ENCODE measurements at places on chromosomes 2 and 18.
A peak's percentile ranks its signal among the peaks of the same experiment; 100 is the strongest.

DNA sequence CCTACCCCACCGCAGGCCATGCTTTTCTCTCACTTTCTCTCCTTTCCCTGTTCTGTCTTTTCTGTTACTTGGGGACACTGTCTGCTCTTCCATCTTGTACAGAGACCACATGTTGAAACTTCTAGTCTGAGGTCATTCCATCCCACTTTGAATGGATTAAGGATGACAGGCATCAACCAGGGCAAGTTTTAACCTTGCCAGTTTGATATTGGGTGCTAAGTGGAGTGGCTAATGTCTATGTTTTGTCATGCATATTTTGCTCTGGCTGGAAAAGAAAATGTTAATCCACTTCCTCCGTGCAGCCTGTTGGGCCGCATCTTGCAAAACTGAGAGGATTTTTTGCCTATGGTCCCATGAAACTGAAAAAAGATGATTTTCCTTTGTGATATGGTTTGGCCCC, 205.5 kb upstream of the SESTD1 start:
- DNase-seq, result no peak

DNA sequence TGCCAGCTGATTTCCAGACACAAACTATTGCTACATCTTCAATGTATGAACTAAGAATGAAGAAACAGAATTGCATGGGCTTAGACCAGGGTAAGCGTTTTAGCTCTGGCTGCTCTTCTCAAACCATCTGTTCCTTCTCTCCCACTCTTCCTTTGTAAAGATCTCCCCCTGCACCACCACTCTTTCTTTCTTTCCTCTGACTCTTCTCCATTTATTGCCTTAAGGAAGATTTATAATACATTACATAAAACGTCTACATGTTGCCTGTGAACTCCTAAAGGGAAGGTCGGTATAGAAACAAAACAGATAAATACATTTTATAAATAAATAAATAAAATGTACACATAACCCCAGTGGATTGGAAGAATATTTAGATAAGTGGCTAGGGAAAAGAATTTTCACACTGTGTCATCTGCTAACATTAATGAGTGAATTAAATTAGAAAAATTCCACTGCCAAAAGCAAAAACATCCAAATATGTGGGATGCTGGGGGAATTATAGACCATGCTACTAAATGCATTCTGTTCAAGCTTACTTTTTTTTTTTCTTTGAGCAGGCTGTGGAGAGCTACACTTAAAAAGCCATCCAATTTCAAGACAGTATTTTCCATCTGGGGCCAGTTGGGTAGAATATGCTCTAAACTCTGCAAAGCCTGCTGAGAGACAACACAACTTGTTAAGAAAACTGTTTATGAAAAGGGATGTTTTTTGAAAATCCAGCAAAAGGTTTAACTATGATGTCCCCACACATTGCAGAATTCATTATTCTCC, 41.5 kb downstream of the NCKAP5 start:
- no peak for DNase-seq

GRCh38 chr18:28005164-28005563, 171.8 kb downstream of the CDH2 start:
- DNase-seq, result no peak

DNA sequence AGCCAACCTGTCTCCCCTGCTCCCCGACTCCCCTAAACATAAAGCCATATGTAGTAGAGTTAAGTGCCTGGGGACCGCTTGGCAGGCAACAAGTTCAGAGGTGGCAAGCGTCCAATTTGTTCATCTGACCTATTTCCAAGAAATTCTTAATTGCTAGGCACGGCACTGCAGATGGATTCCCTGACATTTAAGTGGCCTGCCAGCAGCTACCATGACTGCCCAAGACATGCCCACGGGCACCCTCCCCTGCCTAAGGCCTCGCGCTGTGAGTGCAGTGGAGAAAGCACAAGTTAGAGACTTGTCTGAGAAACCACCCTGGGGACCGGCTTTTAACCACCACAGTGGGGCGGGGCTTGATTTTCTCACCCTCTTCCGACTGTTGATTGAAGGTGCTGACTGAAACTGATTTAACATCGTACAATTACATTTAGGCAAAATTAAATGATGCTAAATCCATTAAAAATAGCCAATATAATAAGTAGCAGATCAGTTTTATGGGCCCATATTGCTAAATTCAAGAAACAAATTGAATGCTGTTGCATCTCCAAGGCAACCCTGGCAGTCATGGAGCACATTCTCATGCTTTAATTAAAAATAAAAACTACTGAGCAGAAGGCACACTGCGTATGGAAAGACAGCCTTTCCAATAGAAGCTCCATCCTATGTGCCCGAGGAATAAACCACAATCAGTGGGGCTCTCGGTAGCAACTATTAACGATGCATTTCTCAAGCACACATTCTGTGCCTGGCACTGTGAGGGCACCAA, 163.6 kb upstream of the ACAA2 start:
- DNase-seq, result no peak

- peak; percentile 84 for DNase-seq
Observed at GRCh38 chr2:232315049-232315922, 63.3 kb upstream of the ALPP start.

DNA sequence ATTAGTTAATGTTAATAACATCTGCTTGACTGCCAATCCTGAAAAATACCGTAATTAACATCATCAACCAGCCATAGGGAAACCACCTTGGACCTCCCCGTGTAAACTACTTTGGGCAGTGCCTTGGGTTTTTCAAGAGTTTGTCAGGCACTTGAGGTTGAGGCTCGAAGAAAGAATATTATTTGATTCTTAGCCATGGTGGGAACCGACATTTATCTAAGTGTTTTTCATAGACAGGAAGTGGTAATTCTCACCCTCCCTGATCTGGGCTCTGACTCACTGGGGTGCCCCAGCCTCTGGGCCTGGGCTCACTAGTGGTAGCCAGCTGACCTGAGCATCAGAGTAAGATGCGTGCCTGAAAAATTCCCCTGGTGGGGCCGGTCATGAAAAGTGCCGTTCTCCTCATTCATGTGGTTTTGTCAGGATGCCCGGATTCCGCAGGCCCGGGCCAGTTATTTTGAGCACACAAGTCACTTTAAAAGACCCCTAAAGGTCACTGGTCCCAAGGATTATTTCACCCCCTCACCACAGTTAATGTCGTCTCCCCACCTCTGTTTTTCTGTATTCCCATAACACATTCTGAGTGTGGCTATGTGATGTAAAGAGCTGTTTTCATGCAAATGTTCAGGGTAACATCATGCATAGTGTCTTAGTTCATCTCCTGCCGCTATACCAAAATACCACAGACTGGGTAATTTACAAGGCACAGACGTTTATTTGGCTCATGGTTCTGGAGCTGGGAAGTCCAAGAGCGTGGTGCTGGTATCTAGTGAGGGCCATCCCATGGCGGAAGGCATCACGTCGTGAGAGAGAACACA, 21.6 kb upstream of the SPATA3 start:
- DNase-seq, result peak; percentile 81

DNA sequence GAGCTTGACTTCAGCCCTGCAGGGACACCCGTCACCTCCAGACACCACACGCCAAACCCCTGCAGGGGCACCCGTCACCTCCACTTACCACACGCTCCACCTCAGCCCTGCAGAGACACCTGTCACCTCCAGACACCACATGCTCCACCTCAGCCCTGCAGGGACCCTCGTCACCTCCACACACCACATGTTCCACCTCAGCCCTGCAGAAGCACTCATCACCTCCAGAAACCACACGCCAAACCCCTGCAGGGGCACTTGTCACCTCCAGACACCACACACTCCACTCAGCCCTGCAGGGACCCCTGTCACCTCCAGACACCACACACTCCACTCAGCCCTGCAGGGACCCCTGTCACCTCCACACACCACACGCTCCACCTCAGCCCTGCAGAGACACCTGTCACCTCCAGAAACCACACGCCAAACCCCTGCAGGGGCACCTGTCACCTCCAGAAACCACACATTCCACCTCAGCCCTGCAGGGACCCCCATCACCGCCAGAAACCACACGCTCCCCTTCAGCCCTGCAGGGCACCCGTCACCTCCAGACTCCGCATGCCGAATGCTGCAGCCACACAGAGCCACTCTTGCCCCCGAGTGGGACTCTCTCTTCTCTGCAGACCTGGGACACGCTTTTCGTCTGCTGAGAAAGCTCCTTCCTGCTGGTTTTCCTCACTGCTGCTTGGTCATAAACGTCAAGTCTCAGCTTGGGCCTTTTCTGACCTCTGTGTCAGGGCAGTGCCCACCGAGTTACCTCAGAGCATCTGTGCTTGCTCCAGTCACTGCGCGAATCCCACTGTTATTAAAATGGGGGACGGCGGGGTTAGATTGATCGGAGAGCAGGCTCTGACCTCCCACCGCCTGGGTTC, 77.5 kb upstream of the SALL3 start:
- DNase-seq, result no peak

DNA sequence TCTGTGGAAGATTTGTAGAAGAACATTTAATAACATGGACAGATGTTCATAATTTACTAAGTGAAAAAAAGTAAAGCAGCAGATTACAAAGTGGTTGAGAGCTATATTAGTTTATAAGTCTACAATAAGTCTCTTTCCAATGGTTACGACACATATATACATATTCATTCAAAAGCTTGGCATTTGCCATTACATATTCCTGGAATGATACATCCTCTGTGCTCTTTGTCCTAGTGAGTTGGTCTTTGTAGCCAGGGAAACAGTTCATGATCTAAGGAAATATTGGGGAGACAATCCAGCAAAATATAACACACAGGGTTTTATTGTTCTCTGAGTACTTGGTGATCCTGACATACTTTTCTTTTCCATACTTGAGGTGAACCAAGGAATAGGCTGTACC, 32.5 kb upstream of the SOS1 start:
- no peak for DNase-seq

- no peak for DNase-seq
Observed at GRCh38 chr2:145284551-145284950, 764.6 kb upstream of the ZEB2 start.

GRCh38 chr2:174985614-174986013, 19.6 kb downstream of the CHN1 start:
- no peak for DNase-seq

DNA sequence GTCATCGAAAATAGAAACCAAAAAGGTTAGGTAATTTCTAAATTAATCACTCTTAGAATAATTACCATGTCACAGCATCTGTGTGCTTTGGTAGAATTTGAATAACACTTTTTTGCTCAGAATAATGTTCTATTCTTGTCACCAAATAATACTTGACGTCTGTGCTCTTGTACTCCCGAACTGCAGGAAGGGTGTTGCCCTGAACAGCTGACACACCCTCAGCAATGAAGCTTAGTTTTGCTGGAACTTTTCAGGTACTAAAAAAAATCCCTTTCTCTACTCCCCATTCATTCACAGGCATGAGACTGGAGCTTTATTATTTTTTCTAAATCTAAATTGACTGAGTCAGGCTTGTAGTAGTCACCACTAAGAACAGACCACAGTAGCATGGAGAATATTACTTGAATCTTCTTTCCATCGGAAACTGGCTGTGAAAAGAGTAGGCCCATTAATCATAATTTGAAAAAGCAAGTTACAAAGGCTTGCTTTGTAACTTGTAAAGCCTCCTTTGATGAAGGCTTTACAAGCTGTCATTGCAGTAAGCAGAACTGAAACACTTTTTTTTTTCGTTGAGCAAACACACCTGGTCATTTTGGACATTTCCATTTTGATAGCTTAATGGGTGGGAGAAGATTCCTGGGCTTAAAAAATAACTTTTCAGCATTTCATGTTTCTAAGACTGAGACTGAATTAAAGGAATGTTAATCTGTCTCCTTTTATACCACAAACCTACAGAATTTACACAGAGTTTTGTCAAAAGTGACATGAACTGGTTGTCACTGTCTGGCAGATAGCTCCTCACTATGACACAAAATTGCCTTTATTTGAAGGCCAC, 70.3 kb upstream of the PELI1 start:
- peak; percentile 72 for DNase-seq

GRCh38 chr2:64626146-64626809, 27.4 kb downstream of the SERTAD2 start:
- DNase-seq, result no peak

DNA sequence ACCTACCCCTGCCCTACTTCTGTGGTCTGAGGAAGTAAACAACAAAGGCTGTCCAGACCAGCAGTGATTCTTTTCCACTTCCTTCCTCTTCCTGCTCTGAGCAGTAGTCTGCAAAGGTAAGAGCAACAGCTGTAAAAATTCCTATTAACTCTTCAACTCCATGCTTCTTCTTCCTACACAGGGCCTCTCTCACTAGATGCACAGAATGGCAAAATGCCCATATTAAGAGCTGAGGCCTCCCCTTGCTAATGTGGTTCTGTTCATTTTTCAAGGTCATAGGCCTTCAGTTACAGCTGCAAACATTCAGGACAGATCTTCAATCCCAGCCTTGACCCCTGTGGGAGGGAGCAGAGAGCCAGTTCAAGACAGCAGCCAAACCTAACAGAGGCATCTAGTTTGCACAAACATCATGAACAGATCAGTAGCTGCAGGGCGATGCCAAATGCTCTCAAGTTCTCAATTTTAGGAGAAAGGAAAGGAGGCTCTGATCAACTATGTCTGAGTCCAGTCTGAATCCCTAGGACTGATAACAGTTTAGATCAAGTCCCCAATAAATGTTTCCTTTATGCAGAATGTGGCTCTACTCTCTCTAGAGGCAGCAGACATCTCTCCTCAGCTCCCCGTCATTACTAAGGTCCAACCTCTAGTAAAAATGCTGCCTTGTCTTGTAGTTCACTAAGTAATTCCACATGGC, 20.9 kb downstream of the SLC40A1 start:
- no peak for DNase-seq

DNA sequence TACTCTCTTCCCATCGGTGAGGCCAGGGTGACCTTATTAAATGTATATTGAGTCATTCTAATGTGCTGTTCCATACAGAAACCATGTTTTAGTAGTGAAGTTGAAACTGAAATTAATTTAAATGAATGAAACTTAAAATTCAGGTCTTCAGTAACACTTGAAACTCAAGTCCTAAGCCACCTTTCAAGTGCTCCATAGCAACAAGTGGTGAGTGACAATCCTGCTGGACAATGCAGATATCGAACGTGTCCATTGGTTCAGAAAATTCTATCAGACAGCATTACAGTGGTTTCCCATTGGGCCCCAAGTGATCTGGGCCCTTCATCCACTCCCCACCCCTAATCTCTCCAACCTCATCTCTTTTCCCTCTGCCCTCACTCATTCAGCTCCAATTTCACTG, 48.7 kb downstream of the HNMT start:
- no peak for DNase-seq

DNA sequence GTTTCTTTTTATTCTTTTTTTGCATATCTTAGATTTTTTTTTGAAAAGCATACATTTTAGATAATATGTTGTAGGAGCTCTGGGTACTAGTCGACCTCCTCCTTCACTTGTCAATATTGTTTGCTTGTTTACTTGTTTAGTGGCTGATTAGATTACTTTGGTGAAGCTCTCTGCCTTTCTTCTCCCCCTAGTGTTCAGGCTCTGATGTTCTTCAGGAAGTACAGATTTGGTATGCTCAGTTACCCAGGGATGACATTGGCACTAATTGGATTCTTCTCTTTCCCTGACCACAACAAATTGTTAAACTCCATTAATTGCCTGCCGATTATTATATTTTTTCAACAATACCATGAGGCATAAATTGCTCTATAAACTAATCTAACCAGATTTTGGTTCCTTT, 491.2 kb downstream of the SUCLG1 start:
- DNase-seq, result no peak

Measured in CD4-positive, alpha-beta T cell treated with Interleukin-15 for 1 hour (primary cell).